ENCODE measurements at places on chromosomes 5 and 9.

GRCh38 chr5:41368158-41368557 lies 142.2 kb downstream of the PLCXD3 start:
- no peak for DNase-seq

- no peak for DNase-seq
These were observed 576.7 kb upstream of the ZNF462 start for GRCh38 chr9:106286249-106286648.

DNA sequence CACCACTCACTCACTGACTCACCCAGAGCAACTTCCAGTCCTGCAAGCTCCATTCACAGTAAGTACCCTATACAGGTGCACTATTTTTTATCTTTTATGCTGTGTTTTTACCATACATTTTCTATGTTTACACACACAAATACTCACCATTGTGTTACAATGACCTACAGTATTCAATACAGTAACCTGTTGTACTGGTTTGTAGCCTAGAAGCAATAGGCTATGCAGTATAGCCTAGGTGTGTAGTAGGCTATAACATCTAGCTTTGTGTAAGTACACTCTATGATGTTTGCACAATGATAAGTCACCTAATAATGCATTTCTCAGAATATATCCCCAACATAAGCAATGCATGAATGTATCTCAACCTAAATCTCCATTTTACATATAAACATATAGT lies 541.1 kb downstream of the NR2F1-AS1 start:
- no peak for DNase-seq

- no peak for DNase-seq
These were observed 60.2 kb upstream of the SLC25A51 start for GRCh38 chr9:37963936-37964739.

- DNase-seq = no peak
These were observed 64.2 kb downstream of the FGF18 start for GRCh38 chr5:171483551-171484135.

- peak; percentile 38 for DNase-seq
These were observed 19.3 kb upstream of the SMIM32 start for GRCh38 chr5:136212252-136212721.

GRCh38 chr5:58322453-58322852 lies 137.4 kb downstream of the PLK2 start:
- no peak for DNase-seq

DNA sequence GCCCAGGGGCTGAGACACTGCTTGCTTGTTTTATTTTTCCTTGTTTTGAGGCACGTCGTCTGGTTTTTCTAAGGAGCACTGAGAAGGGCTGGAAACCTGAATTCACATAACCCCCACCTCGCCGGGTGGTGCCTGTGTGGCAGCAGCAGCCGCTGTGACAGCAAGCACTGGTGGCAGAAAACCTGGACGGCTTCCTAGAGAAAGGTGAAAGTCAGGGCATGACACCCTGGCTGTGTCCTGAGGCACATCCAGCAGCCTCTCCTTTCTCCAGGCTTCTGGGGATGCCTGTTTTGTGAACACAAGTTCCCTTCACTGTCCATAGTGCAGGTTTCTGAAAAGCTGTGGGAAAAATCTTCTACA lies 29.2 kb downstream of the MRPL36 start:
- no peak for DNase-seq

DNA sequence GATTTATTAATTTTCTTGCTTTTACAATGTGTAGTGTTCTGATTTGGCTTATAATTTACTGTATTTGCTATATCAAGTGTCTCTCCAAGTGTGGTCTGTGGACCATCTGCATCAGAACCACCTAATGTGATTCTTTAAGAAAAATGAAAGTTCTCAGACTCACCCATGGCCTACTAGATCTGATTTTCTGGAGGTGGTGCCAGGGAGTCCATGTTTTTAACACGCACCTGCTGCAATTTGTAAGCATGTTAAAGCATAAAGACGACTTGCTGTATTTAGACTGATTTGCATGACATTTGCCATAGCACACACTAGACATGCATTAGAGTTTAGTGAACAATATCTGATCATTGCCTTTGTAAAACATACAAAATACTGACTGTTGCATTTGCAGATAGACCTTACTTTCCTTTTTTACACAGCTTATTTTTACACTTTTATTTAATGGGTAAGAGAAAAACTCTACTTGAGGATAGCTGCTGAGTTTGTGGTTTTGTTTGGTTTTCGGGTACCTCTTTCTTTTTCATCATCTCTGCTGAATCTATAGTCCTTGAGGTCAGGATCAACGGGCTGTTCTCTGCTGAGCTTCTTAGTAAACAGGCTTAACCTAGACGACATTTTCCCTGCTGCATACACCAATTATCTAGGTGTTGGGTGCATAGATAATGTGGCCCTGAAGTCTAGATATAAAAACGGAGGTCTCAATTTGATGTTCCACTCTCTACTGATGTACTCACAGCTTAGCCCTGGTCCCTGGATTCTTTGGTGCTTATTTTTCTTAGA lies 138.0 kb upstream of the ZNF366 start:
- DNase-seq = no peak

DNA sequence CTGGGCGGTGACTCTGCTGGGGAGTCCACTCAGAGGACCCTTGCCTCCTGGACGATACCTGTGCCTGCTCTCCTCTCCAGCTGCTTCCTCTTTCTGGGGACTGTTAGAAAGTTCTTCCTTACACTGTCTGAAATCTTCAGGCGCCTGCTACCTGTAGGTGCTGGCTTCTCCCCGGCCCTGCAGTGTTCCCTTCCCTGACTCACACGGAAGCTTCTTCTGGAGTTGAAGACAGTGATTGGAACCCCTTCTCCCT lies 562 bp downstream of the GSN start:
- DNase-seq = no peak

- DNase-seq = peak; percentile 54
These were observed 599 bp downstream of the NMRK1 start for GRCh38 chr9:75087289-75087823.

GRCh38 chr5:42993516-42994245 lies 46.4 kb downstream of the ANXA2R start:
- peak; percentile 80 for DNase-seq

GRCh38 chr5:93371893-93372292 lies 209.1 kb downstream of the NR2F1-AS1 start:
- DNase-seq = no peak

GRCh38 chr5:139438707-139439012 lies 665 bp downstream of the DNAJC18 start:
- no peak for DNase-seq

DNA sequence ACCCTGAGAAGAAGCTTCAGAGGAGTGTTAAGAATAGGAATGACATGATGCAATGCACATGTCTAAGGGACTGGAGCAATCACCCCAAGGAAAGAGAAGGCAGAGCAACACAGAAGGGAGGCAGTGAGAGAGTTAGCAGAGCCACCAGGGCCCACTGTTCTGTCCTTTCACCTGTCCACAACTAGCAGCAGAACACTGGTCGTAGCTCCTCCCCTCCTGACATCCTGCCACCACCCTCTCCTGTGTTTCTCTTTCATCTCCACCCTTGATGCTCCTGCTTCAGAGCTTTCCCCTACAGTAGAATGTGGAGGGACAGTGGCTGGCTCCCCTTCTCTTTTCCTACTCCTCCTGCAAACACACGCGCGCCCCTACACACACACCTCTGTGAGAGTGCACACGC lies 483.4 kb upstream of the KIF2A start:
- no peak for DNase-seq

GRCh38 chr9:94675008-94675881 lies 35.9 kb upstream of the FBP1 start:
- DNase-seq = no peak

- no peak for DNase-seq
These were observed 320.9 kb upstream of the KLF4 start for GRCh38 chr9:107810461-107810961.

DNA sequence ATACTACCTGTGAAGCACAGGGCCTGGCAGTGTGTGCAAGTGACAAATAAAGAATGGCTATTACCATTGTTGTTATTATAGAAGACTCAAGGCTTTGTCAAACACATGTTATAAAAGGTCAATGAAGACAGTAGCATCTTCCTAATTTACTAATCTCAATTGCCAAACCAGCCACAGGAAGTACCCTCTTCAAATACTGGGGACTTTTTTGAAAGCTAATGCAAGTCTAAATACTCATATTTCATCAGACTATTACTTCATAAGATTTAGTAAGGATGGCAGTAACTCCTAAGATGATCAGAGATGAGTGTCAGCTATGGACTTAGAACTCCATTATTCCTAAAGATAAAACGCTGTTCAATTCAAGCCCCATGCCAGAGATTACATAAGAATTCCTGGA lies 43.0 kb downstream of the GNAQ start:
- no peak for DNase-seq

DNA sequence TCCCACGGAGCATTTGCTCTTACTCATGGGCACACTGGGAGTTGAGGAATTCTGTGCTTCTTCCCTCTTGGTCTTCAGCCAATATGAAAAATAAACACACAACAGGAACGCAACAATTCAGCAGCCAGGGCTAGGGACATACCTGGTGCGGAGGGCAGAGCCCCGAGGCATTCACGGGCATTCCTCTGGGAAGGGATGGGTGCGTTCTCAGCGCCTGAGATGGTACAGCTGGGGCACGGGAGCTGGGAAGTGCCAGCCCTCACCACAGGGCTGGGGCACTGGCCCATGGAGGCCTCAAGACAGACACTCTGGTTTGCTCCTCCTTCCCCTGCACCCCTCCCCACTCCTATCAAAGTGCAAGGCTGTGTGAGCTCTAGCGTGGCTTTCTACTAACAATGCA lies 2.1 kb downstream of the SLC6A3 start:
- DNase-seq = no peak

- DNase-seq = no peak
These were observed 33.4 kb upstream of the NCS1 start for GRCh38 chr9:130138791-130139190.

DNA sequence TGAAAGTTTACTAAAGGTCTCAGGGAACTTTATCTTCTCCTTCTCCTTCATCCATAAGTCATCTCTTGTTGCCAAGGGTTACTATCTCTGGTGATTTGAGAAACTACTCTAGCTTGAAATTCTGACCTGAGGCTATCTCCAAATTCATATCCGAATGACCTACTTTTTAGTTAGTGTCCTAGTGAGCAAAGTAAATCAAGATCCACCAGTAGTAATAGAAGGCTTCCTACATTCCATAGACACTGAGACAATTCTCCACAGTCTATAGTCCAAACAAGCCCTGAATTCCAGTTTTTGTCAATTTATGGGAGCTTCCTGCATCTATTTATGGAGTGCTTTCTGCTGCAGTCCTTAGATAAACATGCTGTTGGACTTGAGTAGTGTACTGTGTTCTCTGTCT lies 5.0 kb downstream of the IL7R start:
- peak; percentile 32 for DNase-seq

- DNase-seq = no peak
These were observed 2.8 kb downstream of the GM2A start for GRCh38 chr5:151255621-151256286.

DNA sequence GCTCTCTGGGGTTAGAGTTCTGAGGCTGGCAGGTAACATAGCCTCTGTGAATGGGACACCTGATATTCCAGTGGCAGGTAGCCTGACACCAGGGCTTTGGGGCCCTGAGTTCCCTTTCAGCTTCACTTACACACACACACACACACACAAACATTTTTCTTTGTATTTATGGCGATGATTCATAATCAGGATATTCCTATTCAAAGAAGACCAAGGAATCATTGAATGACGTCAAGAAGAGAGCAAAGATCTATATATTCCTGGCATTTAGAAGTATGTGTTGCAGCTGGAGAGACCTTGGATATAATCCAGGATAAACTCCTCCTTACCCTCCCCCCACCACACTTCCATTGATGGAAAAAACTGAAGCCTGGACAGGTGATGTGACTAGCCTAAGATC lies 7.9 kb upstream of the ENTREP1 start:
- DNase-seq = no peak

GRCh38 chr9:117247266-117247665 lies 167.6 kb downstream of the ASTN2 start:
- DNase-seq = no peak

- no peak for DNase-seq
These were observed 57.2 kb downstream of the OLFM1 start for GRCh38 chr9:135144581-135145170.

GRCh38 chr9:114719290-114719689 lies 37.3 kb upstream of the TEX48 start:
- no peak for DNase-seq

DNA sequence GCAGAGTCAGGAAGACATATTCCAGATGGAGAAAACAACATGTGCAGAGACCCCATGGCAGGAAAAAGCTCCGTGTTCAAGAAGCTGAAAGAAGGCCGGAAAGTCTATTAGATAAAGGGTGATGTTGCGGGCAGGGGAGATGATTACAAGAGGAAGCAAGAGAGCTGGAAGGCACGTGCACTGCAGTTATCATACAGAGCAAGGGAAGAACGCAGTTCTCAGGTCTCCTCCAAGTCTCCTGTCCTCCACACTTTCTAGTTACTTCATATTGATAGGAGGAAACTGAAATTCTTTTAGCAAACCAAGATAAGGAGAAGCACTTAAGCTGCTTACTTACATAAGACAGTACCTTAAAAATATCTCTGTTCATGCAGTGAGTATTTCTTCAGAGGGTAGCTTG lies 58.3 kb upstream of the PLPP6 start:
- DNase-seq = no peak

- DNase-seq = no peak
These were observed 133.6 kb downstream of the NFIB start for GRCh38 chr9:14180093-14180959.

DNA sequence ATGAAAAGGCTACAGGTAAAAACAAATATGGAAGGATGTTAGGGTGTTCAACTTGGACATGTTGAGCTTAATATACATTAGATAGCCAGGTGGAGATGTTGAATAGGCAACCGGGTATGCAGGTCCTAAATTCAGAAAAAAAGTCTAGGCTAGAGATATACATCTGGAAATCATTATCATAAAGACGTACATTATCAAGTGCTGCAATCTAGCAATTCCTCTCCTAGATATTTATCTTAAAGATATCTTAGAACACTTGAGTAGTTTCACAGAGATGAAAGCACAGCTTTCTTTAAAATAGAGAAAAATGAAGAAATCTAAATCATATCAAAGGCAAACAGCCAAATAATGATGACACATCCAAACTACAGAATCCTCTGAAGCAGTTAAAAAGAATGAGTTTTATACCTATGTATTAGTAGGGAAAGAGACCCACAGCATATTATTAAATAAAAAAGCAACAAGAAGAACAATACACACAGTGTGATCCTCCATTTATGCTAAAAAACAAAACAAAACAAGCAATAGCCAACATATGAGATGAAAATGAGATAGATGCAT lies 3.8 kb downstream of the NUDCD2 start:
- DNase-seq = no peak

- no peak for DNase-seq
These were observed 16.5 kb upstream of the STXBP1 start for GRCh38 chr9:127595611-127596010.

DNA sequence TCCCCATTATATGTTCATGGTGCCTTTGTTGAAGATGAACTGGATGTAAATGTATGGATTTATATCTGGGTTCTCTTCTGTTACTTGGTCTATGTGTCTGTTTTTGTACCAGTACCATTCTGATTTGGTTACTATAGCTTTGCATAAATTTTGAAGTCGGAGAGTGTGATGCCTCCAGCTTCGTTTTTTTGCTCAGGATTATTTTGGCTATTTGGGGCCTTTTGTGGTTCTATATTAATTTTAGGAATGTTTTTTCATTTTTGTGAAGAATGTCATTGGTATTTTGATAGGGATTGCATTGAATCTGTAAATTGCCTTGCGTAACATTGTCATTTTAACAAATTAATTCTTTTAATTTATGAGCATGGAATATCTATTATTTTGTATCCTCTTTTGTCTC lies 36.6 kb upstream of the ZNF366 start:
- DNase-seq = no peak

Data from CD4-positive, alpha-beta T cell treated with Interleukin-17A for 1 hour (primary cell).